Astrocyte of the cerebellum (primary cell): ENCODE measurements at places on chromosomes 1 and 21.

GRCh38 chr1:22880174-22880601 lies 92.5 kb downstream of the LACTBL1 start:
- peak; percentile 20 for DNase-seq

- no peak for DNase-seq
Measured at GRCh38 chr21:44766014-44766817, 35.4 kb downstream of the UBE2G2 start.

GRCh38 chr1:73948055-73948454 lies 249.9 kb downstream of the LRRIQ3 start:
- no peak for DNase-seq

DNA sequence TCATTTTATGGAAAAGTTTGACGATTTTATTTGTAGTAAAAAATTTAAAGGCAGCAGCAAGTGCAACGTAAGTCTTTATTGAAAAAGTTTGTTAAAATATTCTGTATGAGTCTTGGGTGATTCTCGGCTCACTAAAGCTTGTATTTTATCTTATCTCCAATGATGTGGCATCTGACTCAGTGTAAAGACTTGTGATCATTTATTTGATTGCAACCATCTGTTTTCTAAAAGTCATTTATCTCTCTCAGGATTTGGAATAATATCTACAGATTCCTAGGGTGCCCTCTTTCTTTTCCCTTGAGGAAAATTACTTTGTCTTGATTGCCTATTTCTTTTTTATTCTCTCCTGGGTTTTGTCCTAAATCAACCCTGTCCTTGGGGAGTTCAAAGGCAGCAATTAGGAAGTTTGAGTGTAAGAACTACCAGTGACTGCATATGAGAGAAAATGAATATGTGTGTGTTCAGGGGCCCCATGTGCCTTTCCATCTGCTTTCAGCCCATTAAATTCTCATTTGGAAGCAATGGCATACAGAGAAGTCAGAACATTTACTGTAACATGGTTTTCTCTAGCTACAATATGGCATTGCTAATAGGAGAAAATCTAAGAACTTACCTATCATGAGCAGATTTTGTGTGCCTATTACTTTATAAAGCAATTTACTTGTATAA lies 575.0 kb upstream of the CHRM3 start:
- no peak for DNase-seq

DNA sequence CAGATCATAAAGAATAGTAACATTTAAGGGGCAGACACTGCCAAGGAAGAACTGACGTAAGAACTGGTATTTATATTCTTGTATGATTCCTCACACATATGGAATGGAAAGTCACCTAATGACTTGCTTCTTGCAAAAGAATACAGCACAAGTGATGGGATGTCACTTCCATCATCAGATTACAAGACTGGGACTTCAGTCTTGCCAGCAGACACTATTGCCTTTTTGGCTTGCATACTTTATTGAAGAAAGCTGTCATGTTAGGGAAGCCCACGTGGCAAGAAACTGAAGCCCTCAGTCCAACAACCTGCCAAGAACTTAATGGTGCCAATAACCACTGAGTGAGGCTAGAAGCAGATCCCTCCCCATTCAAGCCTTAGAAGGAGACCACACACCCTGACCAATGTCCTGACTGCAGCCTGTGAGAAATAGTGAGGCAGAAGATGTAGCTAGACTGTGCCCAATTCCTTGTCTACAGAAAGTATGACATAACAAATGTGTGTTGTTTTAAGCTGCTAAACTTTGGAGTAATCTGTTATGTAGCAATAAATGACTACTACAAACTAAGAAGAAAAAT lies 12.0 kb downstream of the EGLN1 start:
- DNase-seq, result no peak

- DNase-seq, result peak; percentile 75
Measured at GRCh38 chr1:157090196-157090647, 9.4 kb downstream of the ETV3L start.

- DNase-seq, result no peak
Measured at GRCh38 chr1:23408797-23409290, 15.7 kb downstream of the TCEA3 start.

GRCh38 chr1:233333086-233333485 lies 5.6 kb downstream of the MAP3K21 start:
- no peak for DNase-seq

- DNase-seq, result peak; percentile 4
Measured at GRCh38 chr1:154533952-154534844, 24.3 kb downstream of the UBE2Q1 start.

DNA sequence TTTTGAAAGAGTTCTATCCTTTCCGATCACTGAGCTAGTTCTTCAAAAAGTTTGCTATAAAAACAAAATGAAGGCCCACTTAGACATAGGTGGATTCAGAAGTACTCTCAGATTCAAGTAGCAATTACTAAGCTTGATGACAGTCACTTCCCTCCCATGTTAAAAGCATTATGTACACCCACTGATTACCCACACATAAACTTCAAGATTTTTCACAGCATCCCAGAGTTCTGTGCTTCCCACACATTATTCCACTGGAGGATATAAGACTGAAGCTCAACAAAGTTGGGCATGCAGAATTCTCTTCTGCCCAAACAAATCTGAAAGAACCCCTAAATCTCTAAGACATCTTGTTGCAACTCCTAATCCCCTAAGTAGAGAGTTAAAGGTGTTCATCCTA lies 29.5 kb downstream of the VAMP4 start:
- DNase-seq, result no peak

DNA sequence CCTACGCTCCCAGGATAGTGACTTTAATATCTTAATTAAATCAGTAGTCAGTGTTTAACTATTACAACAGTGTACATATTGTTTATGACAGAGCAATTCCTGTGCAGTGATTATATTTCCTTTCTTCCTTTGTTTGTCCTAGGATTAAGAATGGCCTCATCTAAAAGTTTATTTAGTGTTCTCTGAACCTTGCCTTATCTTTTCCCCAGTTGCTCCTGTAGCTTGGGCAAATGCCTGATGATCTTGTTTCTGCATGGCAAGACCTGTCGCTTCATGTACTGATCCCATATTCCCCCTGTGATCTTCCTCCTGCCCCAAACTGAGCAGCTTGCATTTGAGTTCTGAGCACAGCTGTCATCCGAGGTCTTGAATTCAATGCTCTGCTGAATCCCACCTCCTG lies 69.1 kb upstream of the STUM start:
- no peak for DNase-seq

DNA sequence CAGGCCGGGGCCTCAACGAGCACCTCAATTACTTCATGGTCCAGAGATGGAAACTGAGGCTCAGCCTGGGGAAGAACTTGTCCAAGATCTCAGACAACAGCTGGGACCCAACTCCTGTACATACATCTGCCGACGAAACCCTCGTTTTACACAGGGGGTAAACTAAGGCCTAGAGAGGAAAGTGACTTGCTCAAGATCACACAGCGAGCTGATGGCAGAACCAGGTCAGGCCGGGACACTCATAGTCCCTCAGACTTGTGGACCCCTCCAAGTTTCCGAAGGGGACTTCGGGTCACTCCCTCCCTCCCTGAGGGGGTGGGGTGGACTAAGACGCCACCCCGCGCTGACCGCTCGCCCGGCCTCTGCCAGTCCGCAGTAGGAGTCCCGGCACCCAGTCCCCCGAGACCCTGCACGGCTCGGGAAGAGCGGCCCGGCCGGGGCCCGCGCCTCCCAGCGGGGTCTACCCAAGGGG lies 430 bp downstream of the WASF2 start:
- DNase-seq, result no peak

- DNase-seq, result no peak
Measured at GRCh38 chr1:75742047-75742625, 17.6 kb downstream of the ACADM start.

GRCh38 chr1:60922304-60922703 lies 160.1 kb upstream of the NFIA start:
- no peak for DNase-seq

GRCh38 chr1:67058242-67058641 lies 4.3 kb upstream of the SLC35D1 start:
- DNase-seq, result no peak

GRCh38 chr1:178928041-178928440 lies 57.2 kb upstream of the ANGPTL1 start:
- no peak for DNase-seq

DNA sequence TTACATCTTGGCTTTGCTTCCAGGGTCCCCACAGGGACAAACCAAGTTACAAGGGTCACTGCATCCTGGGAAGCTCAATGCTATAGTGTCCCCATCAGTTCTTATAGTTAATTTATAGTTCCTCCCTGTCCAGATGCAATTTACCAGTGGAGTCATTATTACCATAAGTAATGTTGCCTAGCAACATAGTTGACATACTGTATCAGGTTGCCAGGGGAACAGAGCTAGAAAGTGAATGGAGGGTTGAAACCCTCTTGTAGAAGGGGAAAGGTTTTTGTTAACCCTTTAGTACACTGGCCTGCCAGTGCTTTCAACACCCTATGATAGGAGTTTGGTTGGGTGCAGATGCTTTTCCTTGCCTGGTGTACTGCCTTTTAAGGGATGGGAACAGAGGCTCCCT lies 34.3 kb upstream of the TTC4 start:
- no peak for DNase-seq

GRCh38 chr1:32871364-32872191 lies 866 bp upstream of the FNDC5 start:
- DNase-seq, result no peak

- no peak for DNase-seq
Measured at GRCh38 chr1:246338546-246338945, 168.5 kb downstream of the SMYD3 start.

GRCh38 chr1:166080277-166080966 lies 86.4 kb downstream of the FAM78B start:
- no peak for DNase-seq

DNA sequence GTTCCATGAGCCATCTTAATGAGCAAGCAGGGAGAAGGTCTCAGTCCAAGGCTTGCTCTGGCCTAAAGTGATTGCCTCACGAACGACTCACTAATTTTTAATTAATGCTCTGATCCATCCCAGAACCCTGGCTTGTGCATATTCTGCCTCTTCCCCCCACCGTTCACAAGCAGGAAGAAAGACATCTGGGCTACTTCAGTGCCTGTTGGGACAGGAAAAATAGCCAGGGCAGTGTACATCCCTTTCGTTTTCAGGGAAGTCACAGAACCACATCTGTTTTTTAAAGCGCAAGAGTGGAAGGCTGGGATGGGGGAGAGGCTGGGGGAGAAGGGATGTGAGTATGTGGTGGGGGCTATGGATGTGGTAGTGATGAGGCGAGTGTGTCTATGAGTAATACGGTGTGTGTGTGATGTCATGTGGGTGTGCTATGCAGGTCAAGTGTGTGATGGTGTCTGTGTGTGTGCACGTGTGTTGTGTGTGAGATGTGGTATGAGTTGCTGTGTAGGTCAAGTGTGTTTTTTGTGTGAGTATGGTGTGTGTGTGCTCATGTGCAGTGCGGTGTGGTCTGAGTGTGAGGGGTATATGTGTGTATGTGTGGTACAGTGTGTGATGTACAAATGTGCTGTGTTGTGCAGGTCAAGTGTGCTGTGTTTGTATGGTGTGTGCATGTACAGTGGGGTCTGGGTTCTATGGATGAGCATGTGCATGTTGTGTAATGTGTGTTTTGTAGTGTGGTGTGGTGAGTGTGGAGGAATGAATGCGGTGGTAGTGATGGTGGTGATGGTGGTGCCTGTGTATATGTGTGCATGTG lies 64.9 kb upstream of the SYT6 start:
- DNase-seq, result no peak

DNA sequence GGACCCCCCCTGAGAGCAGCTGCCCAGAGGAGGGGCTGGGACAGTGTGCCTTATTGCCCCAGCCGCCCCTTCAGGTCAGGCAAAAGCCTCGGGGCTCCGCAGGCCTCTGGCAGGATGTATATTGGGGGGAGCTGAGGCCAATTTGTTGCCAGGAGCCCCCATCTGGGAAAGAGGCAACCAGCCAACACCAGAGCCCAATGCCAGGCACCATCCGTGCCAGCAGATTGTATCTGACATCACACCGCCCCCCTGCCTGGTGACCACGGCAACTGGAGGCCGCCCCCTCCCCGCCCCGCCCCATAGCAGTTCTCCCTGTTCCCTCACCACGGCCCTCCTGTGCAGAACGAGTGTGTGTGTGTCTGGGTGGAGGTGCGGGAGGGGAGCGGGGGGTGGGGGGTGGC lies 3.6 kb upstream of the PLEKHG5 start:
- DNase-seq, result no peak

- DNase-seq, result no peak
Measured at GRCh38 chr21:16059981-16060380, 330.2 kb downstream of the USP25 start.

DNA sequence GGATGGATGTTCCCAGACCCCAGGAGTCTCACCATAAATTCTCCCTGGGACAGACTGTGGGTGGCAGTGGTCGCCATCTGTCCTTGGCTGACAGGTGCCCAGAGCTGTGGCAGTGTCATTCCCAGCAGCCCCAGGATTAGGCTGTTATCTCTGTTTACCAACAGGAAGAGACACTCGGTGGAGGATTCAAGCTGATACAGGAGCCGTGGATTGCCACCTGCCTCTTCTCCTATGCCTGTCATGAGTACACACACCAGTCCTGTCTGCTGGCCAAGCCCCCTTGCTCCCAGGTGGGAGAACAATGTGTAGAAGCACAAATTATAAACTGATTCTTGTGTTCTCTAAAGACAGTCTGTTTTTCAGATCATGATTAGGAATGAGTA lies 152.6 kb downstream of the ETS2 start:
- no peak for DNase-seq

DNA sequence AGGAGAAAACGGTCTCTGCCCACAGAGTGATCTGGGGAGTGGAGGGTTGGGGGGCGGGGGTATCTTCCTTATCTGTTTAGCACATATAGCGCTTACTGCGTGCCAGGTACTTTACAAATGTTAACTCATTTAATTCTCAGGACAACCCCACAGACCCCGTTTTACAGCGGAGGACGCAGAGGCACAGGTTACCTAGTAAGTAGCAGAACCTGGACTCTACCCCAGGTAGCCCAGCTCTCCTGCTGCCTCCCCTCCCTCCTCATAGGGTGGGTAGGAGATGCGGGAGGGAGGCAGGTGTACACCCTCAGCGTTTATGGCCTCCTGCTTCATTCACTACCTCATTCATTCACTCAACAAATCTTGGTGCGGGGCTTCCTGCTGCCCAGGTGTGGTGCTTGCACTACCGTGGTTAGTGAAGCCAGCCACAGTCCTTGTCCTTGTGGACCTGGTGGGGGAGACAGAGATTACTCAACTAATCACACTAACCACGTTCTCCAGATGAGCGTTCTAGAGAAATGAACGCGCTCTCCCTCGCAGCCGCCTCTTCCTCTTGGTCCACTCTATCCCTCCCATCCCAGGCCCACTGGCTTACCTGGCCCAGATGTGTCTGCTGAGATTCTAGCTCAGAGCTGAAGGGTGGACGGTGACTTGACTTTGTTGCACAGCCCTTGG lies 102.0 kb downstream of the IER5 start:
- no peak for DNase-seq
